ENCODE measurements at places on chromosomes 2 and 18.
A peak's percentile ranks its signal among the peaks of the same experiment; 100 is the strongest.

GRCh38 chr2:10413503-10413902 lies 34.6 kb downstream of the ODC1 start:
- no peak for DNase-seq

DNA sequence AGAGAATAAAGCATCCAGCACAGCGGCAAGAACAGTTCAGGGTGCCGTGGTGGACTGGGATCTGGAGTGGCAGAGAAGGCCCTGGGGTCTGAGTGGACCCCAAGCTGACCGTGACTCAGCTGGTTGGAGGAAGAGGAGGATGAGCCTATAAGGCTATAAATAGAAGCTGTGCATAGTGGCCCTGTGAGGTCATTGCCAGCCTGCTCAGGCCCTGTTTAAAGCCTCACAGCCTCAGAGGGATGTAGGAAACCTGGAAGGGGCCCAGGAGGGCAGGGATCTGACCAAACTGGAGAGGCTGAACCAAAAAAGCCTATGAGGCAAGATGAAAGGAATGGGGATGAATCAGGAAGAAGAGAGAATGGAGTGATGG lies 11.3 kb upstream of the DES start:
- no peak for DNase-seq

DNA sequence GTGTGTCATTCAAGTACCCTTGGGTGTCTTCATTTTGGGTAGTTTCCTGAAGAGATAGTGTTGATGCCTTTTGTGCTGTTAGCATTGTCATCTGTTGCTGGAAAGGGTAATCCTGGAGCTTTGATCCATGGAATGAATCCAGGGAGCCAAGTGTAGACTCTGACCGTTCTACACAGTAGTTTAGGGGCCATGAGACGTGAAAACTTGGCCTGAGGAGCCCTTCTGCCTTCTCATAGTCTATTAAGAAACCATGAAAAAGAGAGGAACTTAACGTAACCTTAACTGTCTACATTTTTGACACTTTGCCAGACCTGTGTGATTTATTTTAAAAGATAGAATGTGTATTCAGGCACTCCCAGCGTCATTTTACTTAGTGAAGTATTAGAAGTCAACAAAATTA lies 194.0 kb downstream of the BABAM2 start:
- no peak for DNase-seq

DNA sequence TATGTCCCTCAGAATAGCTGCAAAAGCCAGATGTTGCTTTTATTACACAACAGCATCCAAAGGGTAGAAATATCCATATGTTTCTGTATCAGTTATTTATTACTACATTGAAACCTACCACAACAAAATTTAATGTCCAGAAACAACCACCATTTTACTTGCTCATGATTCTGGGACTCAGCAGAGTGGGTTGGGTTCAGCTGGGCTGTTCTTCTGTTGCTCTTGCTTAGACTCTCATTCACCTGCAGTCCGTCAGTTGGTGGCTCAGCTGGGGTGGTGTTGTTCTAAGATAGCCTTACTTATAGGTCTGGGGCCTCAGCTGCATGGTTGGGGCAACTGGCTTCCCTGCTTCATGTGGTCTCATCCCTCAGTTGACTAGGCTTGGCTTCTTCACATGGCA lies 21.7 kb downstream of the AQP4 start:
- DNase-seq, result no peak

DNA sequence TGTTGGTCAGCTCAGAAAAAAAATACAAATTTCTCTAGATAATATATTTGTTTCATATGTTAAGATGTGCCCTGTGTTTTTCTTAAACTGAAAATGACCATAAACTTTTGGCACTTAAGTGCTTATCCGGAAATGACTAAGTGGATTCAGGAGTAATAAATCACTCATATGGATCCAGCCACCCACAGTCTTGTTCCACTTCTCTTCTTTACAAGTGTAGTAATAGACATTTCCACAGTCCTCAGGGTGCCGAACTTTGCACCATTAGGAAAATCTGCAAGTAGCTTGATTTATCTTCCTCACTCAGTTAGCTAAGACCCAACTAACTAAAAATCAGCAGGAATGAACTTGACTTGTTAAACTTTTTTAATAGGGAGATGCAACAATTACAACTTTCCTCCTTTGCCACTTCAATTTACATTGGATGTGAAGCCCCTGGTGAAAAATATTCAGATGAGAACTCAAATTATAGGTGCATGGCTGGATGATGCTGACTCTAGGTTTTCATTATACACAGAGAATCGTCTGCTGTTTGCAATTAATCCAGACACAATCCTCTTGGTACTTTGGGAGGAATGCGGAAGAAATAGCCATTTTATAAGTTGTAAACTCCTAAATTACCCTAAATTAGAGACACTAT lies 322.5 kb downstream of the ARHGAP15 start:
- no peak for DNase-seq

DNA sequence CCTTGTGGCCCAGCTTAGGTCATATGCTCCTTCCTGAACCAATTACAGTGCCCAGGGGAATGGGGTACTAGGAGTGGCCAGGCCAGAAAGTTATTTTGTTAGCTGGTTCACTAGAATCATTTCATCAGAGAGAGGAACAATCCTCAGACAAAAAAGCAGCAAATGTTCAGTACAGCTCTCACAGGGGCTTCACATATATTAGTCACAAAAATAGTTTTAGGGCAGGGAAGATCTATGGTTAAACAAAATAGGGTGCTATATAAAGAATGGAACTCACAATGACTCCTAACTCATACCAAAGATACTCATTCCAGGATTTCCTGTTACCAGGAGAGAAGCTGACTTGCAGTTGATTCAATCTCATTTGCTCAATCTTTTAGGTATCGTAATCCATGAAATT lies 71.0 kb downstream of the CWC22 start:
- DNase-seq, result no peak

- DNase-seq, result no peak
Measured at GRCh38 chr2:69667805-69668382, 24.4 kb upstream of the AAK1 start.

DNA sequence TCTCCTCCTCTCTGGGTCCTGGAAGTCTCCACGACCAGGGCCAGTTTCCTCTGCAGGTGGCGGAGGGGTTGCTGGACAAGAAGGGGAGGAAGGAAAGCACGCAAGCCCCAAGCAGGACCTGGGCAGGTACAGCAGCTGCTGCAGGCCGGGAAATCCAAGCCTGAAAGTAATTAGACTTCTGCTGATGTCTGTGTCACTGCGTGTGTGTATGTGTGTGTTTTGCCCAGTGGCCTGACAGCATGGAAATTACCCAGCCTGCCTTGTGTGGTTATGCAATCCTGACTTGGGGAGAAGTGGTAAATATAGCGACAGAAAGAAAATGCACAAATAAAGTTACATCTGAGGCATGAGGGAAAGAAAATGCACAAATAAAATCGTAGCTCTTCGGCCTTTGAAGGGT lies 121.8 kb upstream of the ZBTB14 start:
- DNase-seq, result no peak

GRCh38 chr2:212549463-212549862 lies 10.9 kb upstream of the ERBB4 start:
- DNase-seq, result no peak

DNA sequence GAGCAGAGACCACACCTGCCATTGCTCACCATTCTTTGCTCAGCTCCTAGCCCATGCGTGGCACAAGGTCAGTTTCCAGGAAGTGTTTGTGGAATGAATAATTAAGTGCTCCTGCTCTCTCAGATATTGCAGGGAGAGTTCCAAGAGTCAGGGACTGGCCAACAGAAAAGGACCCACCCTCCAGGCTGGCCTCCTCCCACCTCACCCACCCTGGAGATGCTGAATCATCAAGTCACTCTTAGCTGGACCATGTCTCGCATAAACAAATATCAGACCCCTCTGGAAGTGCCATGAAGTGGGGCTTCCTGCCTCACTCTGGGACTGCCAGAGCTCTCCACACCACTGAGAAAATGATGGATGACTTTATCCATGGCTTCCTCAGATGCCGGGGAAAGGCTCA lies 256.0 kb downstream of the TNS1 start:
- DNase-seq, result no peak

- no peak for DNase-seq
Measured at GRCh38 chr2:127611076-127611925, 34.7 kb upstream of the GPR17 start.

GRCh38 chr2:102233132-102233884 lies 46.5 kb downstream of the IL1RL2 start:
- no peak for DNase-seq

- DNase-seq, result no peak
Measured at GRCh38 chr2:58569475-58570185, 328.5 kb upstream of the FANCL start.

DNA sequence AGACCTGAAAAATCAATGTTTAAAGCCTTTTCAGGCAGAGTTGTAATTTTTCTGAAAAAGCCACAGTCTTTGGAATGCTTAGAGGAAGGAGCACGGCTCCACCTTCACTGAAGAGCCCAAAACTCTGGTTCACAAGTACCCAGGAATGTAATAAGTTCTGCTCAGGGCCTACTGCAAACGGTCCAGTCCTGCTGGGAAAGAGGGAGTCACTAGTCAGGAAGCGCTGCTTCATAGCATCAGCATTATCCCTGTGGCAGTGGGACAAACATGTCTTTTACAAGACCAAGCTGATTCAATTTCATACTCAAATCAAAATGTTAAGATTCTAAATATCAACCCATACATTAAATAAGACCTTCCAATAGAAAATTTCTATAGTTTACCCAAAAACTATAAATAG lies 152.9 kb upstream of the PGAP1 start:
- no peak for DNase-seq

- DNase-seq, result no peak
Measured at GRCh38 chr2:46171411-46171953, 125.7 kb upstream of the EPAS1 start.

- no peak for DNase-seq
Measured at GRCh38 chr18:39260565-39260964, 1695.0 kb upstream of the CELF4 start.

DNA sequence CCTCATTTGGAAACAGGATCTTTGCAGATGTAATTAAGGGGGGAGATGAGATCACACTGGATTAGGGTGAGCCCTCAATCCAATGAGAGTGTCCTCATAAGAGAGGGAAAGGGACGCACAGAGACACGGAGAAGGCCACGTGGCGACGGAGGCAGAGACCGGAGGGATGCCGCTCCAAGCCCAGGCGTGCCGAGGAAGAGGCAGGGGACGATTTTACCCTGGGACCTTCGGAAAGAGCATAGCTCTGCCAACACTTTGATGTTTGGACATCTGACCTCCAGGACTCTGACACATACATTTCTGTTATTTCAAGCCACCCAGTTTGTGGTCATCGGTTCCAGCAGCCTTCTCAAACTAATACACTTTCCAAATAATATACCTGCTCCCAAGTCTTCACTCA lies 84.4 kb upstream of the ZCCHC2 start:
- no peak for DNase-seq

- DNase-seq, result peak; percentile 48
Measured at GRCh38 chr18:9575558-9575957, 38.8 kb downstream of the PPP4R1 start.

Measured in omental fat pad (tissue), 4 donors.